ENCODE measurements at places on chromosomes 16 and 17. TPM values are rescaled to one million over a fixed set of nuclear protein-coding genes. Genes with fewer than 3 reads are reported as not detected.

CDH11 gene
- total RNA-seq, result 468 TPM

DHRS7C gene
- total RNA-seq, result not detected

HES7 gene
- total RNA-seq, result 0.39 TPM

CLEC18A gene
- total RNA-seq, result 1.6 TPM

FBXO39 gene
- total RNA-seq, result 0.33 TPM

TMC6 gene
- total RNA-seq, result 15.2 TPM

B9D1 gene
- 16.8 TPM for total RNA-seq

OR1A1 gene
- total RNA-seq, result not detected

ATMIN gene
- total RNA-seq, result 62.6 TPM

DNAH9 gene
- total RNA-seq, result 9.2 TPM

SCN4A gene
- 0.28 TPM for total RNA-seq

C16orf46 gene
- total RNA-seq, result 2.1 TPM

FBXW10 gene
- total RNA-seq, result 0.40 TPM

HID1 gene
- total RNA-seq, result 16.5 TPM

ACSM2B gene
- not detected for total RNA-seq

DNAAF8 gene
- total RNA-seq, result 4.1 TPM

PDILT gene
- not detected for total RNA-seq

PRDM7 gene
- total RNA-seq, result not detected

SDR42E2 gene
- not detected for total RNA-seq

CSH2 gene
- total RNA-seq, result 7.2 TPM

CENPX gene
- 37.0 TPM for total RNA-seq

PIRT gene
- total RNA-seq, result 7.3 TPM

SLC35G6 gene
- total RNA-seq, result not detected

FZD2 gene
- total RNA-seq, result 18.3 TPM

EPX gene
- 0.11 TPM for total RNA-seq

CA4 gene
- 2.1 TPM for total RNA-seq

LPO gene
- total RNA-seq, result 0.20 TPM

SLC13A2 gene
- 0.06 TPM for total RNA-seq

DLX3 gene
- not detected for total RNA-seq

NPIPB6 gene
- 2.5 TPM for total RNA-seq

ZDHHC1 gene
- 3.5 TPM for total RNA-seq

MXRA7 gene
- total RNA-seq, result 136 TPM

INTS2 gene
- 28.9 TPM for total RNA-seq

UNC45B gene
- 0.10 TPM for total RNA-seq

GSG1L gene
- 7.5 TPM for total RNA-seq

GTF3C1 gene
- 65.8 TPM for total RNA-seq

PITPNM3 gene
- 7.3 TPM for total RNA-seq

ADAMTS18 gene
- total RNA-seq, result 23.9 TPM

PRR35 gene
- total RNA-seq, result 0.06 TPM

RCVRN gene
- total RNA-seq, result 0.33 TPM

TRPV3 gene
- total RNA-seq, result 5.4 TPM

IRX3 gene
- total RNA-seq, result 2.9 TPM

UQCRC2 gene
- total RNA-seq, result 292 TPM

TP53TG3F gene
- total RNA-seq, result not detected

KIF1C gene
- total RNA-seq, result 52.3 TPM

MYH1 gene
- not detected for total RNA-seq

C17orf50 gene
- total RNA-seq, result not detected

ITGB3 gene
- total RNA-seq, result 7.5 TPM

CIAO2B gene
- total RNA-seq, result 121 TPM

ST6GALNAC1 gene
- total RNA-seq, result 1.2 TPM

CBFA2T3 gene
- 4.4 TPM for total RNA-seq

TEDC2 gene
- 4.4 TPM for total RNA-seq

P2RX5 gene
- total RNA-seq, result 8.4 TPM

TMEM256 gene
- total RNA-seq, result 70.9 TPM

SLFN11 gene
- total RNA-seq, result 32.2 TPM

CNOT1 gene
- total RNA-seq, result 139 TPM

TBC1D3L gene
- 15.9 TPM for total RNA-seq

CCL8 gene
- total RNA-seq, result 0.72 TPM

GRIN2A gene
- total RNA-seq, result 42.6 TPM

MPP3 gene
- 30.2 TPM for total RNA-seq
